ENCODE measurements at places on chromosomes 3 and 15.

GRCh38 chr3:39141171-39141995 is 12.0 kb downstream of the CSRNP1 start:
- no peak for DNase-seq

GRCh38 chr15:100968050-100968966 is 49.2 kb downstream of the LRRK1 start:
- no peak for DNase-seq

- no peak for DNase-seq
Measured at GRCh38 chr3:113847664-113848461, 9.3 kb downstream of the GRAMD1C start.

GRCh38 chr3:12895391-12896062 is 54.2 kb upstream of the RPL32 start:
- no peak for DNase-seq

DNA sequence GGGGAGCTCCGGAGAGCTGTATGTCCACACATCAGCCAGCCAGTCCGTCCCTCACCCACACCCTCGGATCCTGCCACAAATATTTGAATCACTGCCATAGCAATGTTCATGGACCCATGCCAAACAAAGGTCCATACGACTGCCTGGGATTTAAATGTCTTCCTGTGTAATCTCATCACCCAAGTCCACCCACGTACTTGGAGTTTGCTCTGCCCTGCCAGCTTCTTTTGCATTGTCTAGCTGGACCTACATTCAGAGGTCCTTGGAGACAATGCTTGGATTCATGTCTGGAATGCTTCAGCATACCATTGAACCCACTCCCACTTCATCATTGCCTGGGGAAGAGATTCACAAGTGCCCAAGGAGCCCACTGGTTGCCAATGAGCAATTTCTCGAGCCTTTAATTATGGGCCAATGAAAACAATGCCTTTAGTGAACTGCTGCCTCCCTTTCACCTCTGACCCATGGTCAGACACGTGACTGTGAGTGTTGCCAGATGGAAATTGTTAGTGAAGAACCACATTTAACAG is 90.4 kb upstream of the PHLDB2 start:
- no peak for DNase-seq

DNA sequence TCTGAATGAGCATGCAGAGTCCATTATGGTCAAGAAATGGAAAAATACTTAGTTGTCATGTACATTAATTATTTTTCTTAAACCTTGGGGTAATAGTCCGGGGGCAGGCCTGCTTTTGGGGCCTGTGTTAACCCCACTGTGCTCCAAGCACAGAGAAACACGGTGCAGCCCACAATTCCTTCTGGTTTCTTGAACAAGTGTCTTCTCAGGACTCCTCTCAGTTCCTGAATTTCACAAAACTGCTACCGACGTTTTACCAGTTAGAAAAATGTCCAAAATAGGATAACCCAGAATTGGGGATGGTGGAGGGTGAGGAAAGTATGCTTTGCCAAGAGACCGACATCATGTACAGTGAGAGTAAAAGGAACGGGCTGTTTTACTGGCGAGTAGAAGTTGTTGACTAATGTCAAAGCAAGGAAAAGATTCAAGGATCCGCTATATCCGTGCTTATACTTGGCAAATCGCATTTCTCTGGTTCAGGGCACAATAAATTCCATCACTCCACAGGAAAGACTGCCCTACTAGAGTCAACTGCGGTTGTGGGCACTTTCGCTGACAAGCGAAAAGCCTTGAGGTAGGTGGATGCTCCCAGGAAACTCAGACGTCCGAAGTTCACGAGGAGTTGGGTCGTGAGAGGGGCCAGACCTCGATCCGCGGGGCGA is 495 bp upstream of the NXPE3 start:
- DNase-seq: no peak

DNA sequence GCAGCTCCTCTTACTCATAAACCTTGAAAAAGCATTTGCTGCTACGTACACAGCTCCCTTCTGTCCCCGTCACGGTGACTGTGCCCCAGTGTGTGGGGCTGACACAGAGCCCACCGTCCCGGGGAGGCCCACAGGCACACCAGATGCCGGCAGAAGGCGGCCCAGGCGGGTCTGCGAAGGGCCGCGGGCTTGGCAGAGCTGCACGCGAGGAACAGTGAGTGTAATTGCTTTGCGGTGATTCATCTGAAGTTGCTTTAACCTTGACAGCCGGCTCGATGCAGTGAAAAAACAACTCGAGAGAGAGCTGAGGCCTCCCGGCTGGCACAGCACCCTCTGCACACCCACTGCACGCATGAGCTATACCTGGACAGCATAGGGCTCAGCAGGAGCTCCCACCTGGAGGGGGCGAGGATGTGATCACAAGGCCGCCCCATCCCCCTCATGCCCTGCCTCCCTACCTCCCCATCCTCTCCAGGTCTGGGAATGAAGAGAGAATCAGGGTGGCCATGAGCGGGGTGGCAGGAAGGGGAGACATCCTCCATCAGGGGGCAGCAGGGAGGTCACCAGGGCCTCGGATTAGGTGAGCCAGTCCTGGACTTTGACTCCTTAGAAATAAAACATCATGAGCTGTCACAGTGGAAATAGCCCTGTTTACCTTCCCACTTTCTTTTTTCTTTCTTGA is 172.7 kb downstream of the MEGF11 start:
- DNase-seq: no peak

- DNase-seq: no peak
Measured at GRCh38 chr3:52110502-52110901, 43.7 kb downstream of the POC1A start.

DNA sequence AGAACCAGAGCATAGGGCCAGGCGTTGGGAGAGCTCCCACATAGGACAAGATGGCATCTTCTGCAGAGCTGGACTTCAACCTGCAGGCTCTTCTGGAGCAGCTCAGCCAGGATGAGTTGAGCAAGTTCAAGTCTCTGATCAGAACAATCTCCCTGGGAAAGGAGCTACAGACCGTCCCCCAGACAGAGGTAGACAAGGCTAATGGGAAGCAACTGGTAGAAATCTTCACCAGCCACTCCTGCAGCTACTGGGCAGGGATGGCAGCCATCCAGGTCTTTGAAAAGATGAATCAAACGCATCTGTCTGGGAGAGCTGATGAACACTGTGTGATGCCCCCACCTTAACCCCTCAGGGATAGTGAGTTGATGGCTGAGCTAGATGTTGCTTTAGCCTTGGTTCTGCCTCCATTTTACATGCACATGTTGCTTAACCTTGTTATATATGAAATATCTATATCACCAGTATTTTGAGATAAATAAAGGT is at the start of gene PYDC2:
Gene PYDC2, plus strand, starts transcription at position 51 of the 483 bp plus-strand sequence. Its CDS starts 0 bp downstream, at position 51.
- DNase-seq: no peak

- no peak for DNase-seq
Measured at GRCh38 chr3:41304593-41304992, 105.3 kb downstream of the CTNNB1 start.

DNA sequence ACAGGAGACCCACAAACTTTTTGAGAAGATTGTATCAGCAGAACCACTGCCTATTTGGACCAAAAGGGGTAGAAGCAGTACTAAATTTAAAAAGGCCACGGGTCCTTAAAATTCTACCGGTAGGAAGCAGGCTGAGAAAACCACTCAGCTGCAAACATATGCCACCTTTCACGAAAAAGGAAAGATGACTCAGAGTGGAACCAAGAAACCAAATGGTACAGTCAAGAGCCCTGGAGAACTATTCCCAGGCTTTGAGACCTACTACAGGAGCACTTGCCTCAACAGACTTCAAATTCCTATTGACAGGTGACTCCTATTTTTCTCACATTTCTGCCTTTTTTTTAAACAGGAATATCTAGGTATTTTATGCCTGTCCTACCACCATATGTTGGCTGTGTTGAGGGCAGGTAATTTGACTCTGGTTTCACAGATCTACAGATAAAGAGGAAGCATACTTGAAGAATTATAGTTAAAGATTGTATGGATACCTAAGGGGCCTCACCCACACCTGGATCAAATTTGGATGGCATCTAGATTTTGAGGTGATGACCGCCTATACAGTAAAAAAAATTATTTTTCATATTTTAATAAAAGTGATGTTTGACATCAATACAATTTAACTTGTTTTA is 10.1 kb downstream of the GOLIM4 start:
- no peak for DNase-seq

GRCh38 chr3:85316252-85316651 is 357.5 kb downstream of the CADM2 start:
- no peak for DNase-seq

DNA sequence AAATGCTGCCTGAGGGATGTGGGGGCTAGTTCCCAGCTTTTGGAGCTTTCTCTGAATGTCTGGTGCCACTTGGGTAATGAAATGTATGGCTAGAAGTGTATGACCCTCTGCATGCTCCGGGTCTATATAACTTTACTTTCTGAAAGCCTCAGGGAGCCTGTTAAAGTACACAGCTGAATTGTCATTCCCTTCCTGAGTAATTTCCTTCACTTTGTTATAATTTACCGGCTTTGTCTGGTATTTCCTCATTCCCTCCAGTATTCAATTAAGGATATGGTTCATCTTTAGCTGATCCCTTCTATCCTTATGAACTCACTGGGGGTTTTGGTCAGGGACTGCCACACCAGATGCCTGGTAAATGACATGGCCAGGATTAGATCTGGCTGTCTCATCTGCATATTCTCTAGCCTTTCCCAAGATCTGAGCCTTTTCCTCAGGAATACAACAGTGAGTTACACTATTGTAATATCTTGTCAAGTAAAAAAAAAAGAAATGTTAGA is 620.3 kb downstream of the ZPLD1 start:
- no peak for DNase-seq
